Caudate nucleus (tissue), 63 donors: ENCODE measurements at places on chromosomes 3 and 15.

GRCh38 chr3:73513260-73513659 is 111.5 kb downstream of the PDZRN3 start:
- DNase-seq, result no peak

GRCh38 chr15:69908590-69909420 is 188.9 kb downstream of the TLE3 start:
- no peak for DNase-seq

- no peak for DNase-seq
These were observed 215.4 kb downstream of the THSD4 start for GRCh38 chr15:71330638-71331162.

- peak; percentile 86 for DNase-seq
These were observed 81.2 kb upstream of the GOLGA8J start for GRCh38 chr15:30001602-30002001.

DNA sequence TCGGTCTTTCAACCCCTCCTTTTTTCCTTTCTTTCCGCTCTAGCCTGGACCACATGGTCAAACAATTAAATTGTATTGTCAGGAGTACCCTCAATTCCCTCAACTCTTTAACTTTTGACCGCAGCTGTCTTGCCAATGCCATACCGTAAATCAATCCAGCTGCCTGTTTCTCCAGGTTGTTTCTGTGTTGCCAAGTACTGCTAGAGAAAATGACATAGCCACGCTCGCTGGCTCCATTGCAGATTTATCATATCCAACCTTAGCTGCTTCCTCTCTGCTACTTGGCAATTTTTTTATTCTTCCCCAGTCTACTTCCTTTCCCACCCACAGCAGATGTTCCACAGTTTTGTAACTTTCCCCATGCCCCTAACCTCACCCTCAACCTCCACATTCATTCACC is 60.0 kb downstream of the ZNF385D start:
- DNase-seq, result no peak

- DNase-seq, result no peak
These were observed 43.3 kb downstream of the TUBGCP4 start for GRCh38 chr15:43414196-43414595.
